ENCODE measurements at places on chromosomes 12 and 14. TPM values are rescaled to one million over a fixed set of nuclear protein-coding genes. Genes with fewer than 3 reads are reported as not detected.

Gene REP15
- total RNA-seq = 2.0 TPM

Gene ACOT6
- total RNA-seq = not detected

Gene PTPRO
- not detected for total RNA-seq

Gene TAS2R7
- not detected for total RNA-seq

Gene SLC2A13
- total RNA-seq = 5.7 TPM

Gene PAPOLA
- 89.2 TPM for total RNA-seq

Gene TSHR
- not detected for total RNA-seq

Gene NANOG
- not detected for total RNA-seq

Gene AQP6
- total RNA-seq = not detected

Gene SIX6
- total RNA-seq = not detected

Gene GLTP
- total RNA-seq = 57.7 TPM

Gene POTEM
- total RNA-seq = not detected

Gene SLC41A2
- 12.8 TPM for total RNA-seq

Gene BEGAIN
- total RNA-seq = 0.05 TPM

Gene FAM181A
- total RNA-seq = not detected

Gene RESF1
- 190 TPM for total RNA-seq

Gene MYF5
- not detected for total RNA-seq

Gene RPL10L
- not detected for total RNA-seq

Gene TMCC3
- 20.5 TPM for total RNA-seq

Gene KCNMB4
- 2.2 TPM for total RNA-seq

Gene ADAM21
- total RNA-seq = 0.19 TPM

Gene GPR84
- total RNA-seq = not detected

Gene SLC6A15
- total RNA-seq = 10.0 TPM

Gene HOTAIR
- total RNA-seq = 0.12 TPM

Gene ACACB
- total RNA-seq = 1.4 TPM

Gene PMCH
- not detected for total RNA-seq

Gene SLC7A8
- total RNA-seq = 0.29 TPM

Gene CISTR
- not detected for total RNA-seq

Gene CD69
- total RNA-seq = 32.5 TPM

Gene PTPRR
- 0.15 TPM for total RNA-seq

Gene ADSS1
- 4.7 TPM for total RNA-seq

Gene HOXC5
- total RNA-seq = 0.12 TPM

Gene CIT
- total RNA-seq = 14.2 TPM

Gene ABCD4
- total RNA-seq = 51.2 TPM

Gene PRKD1
- total RNA-seq = 7.2 TPM

Gene SVOP
- not detected for total RNA-seq

Gene PAPLN
- 17.1 TPM for total RNA-seq

Gene KRT73
- not detected for total RNA-seq

Gene PTHLH
- 5.0 TPM for total RNA-seq

Gene RPGRIP1
- total RNA-seq = not detected

Gene TOGARAM1
- 21.7 TPM for total RNA-seq

Gene INHBE
- total RNA-seq = not detected

Gene KLRD1
- 0.05 TPM for total RNA-seq

Gene DUSP16
- 15.1 TPM for total RNA-seq

Gene STAB2
- total RNA-seq = 0.12 TPM

Gene IL22
- not detected for total RNA-seq

Gene ITGB7
- not detected for total RNA-seq

Gene AKAP6
- 0.29 TPM for total RNA-seq

Gene NRIP2
- total RNA-seq = not detected

Data from glomerular endothelial cell (primary cell).